ENCODE measurements at places on chromosomes 3 and 15.

- DNase-seq = no peak
Measured at GRCh38 chr3:29072611-29073010, 208.3 kb upstream of the RBMS3 start.

GRCh38 chr15:98443526-98443925 is 204.8 kb upstream of the IGF1R start:
- no peak for DNase-seq

- no peak for DNase-seq
Measured at GRCh38 chr15:59918994-59919951, 84.8 kb upstream of the FOXB1 start.

DNA sequence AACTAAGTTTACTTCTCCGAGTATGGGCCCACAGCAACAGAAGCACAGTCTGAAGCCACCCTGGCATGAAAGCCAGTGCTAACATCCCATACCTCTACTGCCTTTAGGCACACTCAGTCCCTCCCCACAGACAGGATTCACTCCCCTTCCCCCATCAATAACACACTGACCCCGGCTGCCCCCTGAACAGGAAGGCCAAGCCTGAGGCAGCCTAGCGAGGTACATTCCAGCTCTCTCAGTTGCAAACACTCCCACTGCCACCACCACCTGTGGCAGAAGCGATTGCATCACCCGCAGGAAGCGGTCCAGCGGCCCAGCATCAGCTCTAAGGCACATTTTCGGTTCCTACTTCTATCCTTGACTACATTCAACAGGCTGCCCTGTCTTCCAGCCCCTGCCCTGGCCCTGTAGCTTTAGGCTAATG is 7.0 kb upstream of the BMF start:
- DNase-seq = no peak

DNA sequence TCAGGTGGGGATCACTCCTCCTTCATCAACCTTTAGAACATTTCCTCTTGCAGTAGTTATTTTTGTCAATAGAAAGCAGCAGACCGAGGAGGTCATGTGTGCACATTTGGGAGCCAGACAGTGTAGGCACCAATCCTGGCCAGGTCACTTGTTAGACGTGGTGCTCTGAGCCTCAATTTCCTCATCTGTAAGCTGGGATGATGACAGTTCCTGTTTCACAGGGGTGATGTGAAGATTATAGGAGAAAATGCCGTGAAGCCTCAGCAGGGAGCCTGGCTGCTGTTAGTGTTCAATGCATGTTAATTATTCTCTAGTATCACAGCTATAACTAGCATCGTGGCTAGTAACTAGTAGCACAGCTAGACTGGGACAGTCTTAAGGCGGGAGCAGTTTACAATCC is 64.7 kb downstream of the ATP2B2 start:
- no peak for DNase-seq

- no peak for DNase-seq
Measured at GRCh38 chr3:108473711-108474110, 36.7 kb downstream of the MYH15 start.

DNA sequence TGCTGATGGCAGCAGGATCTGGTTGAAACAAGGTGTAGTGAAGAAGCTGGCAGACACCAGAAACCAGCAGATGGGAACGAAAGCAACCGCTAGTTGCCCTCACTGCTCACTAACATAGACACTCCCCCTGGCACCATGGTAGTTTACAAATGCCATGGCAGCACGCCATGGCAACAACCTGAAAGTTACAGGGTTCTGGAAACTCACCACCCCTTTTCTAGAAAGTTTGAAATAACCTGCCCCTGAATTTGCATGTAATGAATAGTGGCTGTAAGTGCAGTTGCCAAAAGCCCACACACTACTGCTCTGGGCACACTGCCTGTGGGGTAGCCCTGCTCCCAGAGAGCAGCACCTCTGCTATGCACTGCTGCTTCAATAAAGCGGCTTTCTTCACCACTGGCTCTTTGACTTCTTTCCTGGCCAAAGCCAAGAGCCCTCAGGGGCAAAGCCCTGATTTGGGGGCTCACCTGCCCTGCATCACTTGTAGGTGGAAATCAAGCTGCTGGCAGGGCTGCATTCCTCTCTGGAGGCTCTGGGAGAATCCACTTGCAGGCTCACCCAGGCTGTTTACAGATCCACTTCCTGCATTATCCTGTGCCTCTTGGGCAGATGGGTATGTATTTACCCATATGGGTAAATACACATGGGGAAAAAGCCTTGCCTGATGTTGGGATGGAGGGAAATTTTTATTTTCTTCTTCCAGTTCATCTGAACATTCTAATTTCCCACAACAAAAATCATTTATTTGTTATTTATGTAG is 2.0 kb upstream of the GP9 start:
- DNase-seq = no peak

- no peak for DNase-seq
Measured at GRCh38 chr3:164683489-164683888, 394.8 kb downstream of the SI start.

DNA sequence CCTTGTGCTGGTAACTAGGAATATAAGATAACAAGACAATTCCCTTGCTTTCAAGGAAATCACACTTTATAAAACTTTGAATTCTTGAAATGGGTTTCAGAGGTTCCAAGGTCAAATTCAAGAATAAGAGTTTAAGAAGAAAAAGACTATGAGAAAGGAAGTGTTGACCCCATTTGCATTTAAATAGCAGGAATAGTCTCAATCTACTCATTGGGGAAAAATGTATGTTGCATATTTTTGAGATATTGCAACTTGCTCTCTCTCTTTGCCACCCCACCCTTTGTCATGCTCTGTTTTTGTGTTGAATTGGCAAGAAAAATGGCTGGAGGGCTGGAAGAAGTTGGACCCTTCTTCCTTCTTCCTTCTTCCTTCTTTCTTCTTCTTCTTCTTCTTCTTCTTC is 699.2 kb downstream of the TUSC7 start:
- DNase-seq = no peak

- DNase-seq = no peak
Measured at GRCh38 chr3:101876142-101876541, 26.8 kb downstream of the NFKBIZ start.

- DNase-seq = no peak
Measured at GRCh38 chr3:141291559-141292355, 60.1 kb downstream of the PXYLP1 start.

DNA sequence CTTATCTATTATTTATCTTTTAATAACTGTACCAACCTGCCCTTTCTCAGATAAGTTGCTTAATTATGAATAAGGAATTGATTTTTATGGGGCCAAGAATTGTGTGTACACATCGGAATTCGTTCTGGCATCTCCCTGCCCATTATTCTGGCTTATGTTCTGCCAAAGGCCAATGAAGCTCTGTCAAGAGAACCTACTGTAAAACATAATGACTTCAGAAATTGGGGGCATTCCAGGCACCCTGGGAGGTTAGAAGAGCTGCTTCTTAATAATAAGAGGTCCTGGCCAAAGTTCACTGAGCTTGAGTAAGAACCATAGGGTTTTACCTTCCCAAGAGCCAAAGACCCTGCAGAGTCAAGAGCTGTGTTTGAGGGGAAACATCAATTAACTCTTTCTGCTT is 261.7 kb downstream of the SLC9A9 start:
- no peak for DNase-seq

- no peak for DNase-seq
Measured at GRCh38 chr3:134901461-134901860, 106.4 kb downstream of the EPHB1 start.

- no peak for DNase-seq
Measured at GRCh38 chr3:67866571-67866970, 212.2 kb upstream of the SUCLG2 start.

DNA sequence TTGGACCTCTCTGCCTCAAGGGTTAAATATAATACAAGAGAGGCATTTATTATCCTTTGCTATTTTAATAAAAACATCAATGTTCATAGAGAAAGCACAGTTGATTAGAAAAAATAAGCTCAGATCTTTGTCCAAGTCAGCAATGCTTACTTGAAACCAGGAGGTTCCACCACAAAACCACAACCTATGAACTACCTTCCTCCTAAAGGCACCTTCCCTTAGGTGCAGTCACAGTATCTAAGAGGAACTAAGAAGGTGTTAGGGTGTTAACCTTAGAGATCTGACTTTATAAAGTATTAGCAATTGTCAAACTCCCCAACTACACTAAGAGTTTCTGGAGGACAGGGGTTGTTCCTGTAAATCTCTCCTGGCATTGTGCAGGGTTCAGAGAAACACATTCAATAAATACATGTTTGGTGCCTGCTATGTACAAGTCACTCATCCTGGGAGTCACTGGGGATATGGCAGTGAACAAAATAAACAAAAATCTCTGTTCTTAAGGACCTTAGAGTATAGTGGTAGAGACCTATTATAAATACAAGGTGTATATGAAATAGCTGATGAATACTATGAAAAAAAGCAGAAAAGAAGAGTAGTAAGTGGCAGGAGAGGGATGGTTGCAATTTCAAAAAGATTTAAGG is 208.6 kb downstream of the NFKBIZ start:
- DNase-seq = no peak

DNA sequence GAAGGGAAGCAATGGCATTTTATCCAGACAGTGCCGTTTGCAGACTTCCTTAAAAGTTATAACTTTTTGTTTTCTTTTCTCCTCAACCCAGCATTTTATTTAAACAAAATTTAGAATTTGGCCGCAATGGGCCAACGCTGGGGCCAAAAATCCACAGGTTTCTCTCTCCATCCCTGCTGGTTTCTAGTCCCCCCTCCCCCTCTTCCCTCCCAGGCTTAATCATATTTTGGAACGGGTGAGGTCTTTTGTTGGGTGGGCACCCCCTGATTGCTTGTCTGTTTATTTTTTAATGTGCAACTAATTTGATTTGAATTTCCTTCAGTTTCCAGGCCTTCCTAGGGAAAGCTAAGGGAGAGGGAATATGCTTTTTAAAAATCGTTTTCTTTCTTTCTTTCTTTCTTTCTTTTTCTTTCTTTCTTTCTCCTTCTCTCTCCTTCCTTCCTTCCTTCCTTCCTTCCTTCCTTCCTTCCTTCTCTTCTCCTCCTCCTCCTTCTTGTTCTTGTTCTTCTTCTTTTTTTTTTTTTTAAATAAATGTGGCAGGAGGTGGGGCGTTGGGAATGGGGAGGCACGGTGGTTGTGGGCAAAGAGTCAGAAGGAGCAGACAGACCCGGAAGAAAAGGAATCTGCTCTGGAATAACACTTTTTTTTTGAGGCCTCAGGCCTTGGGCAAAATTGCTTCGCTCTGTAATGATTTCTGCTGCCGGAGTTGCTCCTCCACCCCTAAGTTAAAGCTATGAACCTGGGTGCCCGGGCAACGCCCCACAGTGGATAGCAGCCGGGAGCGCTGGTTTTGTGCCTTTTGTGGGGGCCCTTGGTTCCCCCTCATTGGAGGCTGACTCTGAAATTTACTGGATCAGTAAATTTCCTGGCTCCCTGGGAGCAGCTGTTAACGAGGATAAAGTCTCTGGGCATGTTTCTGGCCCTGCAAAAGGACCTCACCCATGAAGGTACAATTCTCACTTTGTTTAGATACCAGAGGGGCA is 1.9 kb downstream of the FNDC3B start:
- DNase-seq = no peak

GRCh38 chr3:18355832-18356231 is 69.3 kb downstream of the SATB1 start:
- DNase-seq = no peak

- DNase-seq = no peak
Measured at GRCh38 chr3:126170073-126170777, 10.2 kb downstream of the ALDH1L1 start.

DNA sequence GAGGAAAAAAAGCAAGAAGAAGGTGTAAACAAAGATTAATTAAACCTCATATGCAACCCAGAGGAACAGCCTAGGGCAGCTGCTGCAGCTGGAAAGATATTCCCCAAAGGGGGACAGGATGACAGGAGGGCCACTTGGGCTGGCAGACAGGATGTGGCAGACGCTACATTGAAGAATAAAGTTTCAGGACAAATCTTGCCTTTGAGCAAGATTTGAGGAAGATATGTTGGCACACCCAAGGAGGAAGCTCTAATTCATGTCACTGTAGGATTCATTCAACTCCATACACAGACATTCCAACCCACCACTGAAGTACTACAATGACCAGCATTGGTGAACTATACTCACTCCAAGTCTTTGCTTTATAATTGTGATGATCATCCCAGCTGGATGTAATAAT is 504.0 kb downstream of the SHQ1 start:
- no peak for DNase-seq

DNA sequence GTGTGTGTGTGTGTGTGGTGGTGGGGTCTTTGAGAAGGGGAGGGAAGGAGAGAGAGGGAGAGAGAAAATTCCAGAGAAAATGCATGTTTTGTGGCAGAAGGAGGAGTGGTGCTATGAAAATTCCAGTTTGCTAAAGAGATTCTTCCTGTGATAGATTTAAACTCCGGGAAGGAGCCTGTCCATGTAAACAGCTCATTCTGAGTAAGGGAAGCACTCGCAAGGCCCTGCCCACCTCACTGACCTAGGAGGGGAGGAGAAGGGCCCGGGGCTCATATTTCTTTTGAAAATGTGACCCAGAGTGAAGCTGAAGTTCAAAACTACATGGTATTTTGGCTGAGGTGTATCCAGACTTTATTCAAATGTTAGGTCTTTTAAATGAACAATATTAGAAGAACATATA is 41.3 kb downstream of the ADAMTSL3 start:
- DNase-seq = no peak

DNA sequence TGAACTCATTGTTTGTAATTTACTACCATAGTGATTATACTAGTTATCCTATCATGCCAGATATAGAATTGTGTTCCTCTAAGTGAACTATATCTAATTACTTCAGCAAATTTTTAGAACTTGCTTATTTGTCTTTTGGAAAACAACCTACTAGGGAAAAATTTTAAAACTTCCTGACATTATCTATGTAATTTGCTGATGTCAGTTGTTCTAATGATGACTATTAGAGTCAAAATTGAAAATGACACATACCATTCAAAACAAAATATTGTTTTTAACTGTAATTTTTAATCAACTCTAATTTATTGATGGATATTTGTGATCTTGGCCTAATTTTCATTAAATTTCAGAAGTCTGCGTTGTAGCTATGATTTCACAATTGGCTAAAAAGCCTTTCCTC is 106.7 kb upstream of the ROBO2 start:
- no peak for DNase-seq

GRCh38 chr3:162738784-162739183 is 1242.2 kb downstream of the OTOL1 start:
- no peak for DNase-seq

DNA sequence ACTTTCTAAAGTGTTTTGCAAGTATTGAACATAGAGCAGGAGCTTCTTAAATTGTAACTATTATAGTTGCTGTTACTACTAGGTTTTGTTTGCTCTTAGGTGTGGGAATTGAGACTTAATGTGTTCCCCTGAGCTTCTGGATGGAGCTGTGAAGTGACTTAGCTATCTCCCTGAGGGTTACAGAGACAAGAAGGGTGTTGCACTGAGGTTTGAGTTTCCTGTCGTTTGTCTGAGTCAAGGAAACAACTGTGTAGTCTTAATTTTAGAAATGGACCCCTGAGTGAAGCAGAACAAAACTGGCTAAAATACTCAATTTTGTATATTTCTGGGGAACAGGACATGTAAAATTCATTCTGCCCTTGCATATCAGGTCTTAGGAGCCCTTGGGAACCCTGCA is 20.4 kb downstream of the TTC21A start:
- DNase-seq = no peak
